T-cell (primary cell): ENCODE measurements at places on chromosomes 13 and 19.
A peak's percentile ranks its signal among the peaks of the same experiment; 100 is the strongest.

GRCh38 chr19:48975947-48976847 is 11.1 kb downstream of the FTL start:
- H3K36me3 ChIP-seq: peaks cover 4% of the 10 kb centered on the region
- H3K27ac ChIP-seq: no peak overlapping the region
- no peaks in the 10 kb centered on the region for H3K4me1 ChIP-seq
- peak; percentile 48 for DNase-seq
- H3K27me3 ChIP-seq: no peaks in the 10 kb centered on the region

- no peak for DNase-seq
- H3K4me3 ChIP-seq: no peak overlapping the region
- H3K27me3 ChIP-seq: no peaks in the 10 kb centered on the region
- peaks cover 29% of the 10 kb centered on the region for H3K4me1 ChIP-seq
- no peak overlapping the region for H3K27ac ChIP-seq
- no peaks in the 10 kb centered on the region for H3K36me3 ChIP-seq
These were observed 2.7 kb upstream of the PLIN3 start for GRCh38 chr19:4870025-4870700.

DNA sequence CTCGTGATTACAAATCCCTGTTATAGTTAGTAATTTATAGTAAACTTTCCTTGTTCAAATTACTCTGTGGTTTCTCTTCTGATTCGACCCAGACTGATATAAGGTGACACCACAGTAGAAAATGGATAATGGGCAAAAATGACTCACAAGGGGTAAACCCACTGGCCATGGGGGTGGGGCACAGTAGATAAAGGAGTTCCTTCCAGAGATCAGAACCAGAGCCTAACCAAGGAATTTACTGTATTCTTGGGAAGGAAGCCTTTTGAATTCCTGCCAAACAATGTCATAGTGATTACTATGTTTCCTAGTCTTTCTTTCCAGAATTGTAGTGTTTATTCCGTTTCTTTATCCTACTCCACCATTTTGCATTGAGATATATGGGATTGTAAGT is 21.9 kb downstream of the MIR17HG start:
- H3K4me3 ChIP-seq: no peak overlapping the region
- no peaks in the 10 kb centered on the region for H3K4me1 ChIP-seq
- no peaks in the 10 kb centered on the region for H3K36me3 ChIP-seq

GRCh38 chr13:79044415-79044814 is 361.6 kb downstream of the RBM26 start:
- no peaks in the 10 kb centered on the region for H3K4me1 ChIP-seq
- DNase-seq: no peak
- H3K36me3 ChIP-seq: no peaks in the 10 kb centered on the region
- no peaks in the 10 kb centered on the region for H3K27me3 ChIP-seq
- H3K4me3 ChIP-seq: no peak overlapping the region

GRCh38 chr19:7191946-7192691 is 102.1 kb downstream of the INSR start:
- DNase-seq: peak; percentile 20
- no peak overlapping the region for H3K4me3 ChIP-seq
- H3K4me1 ChIP-seq: peaks cover 5% of the 10 kb centered on the region
- H3K27me3 ChIP-seq: no peaks in the 10 kb centered on the region
- peak overlapping the region; percentile 44 for H3K27ac ChIP-seq

- no peak overlapping the region for H3K27ac ChIP-seq
- H3K27me3 ChIP-seq: peaks cover 9% of the 10 kb centered on the region
- DNase-seq: no peak
- H3K4me3 ChIP-seq: no peak overlapping the region
- H3K4me1 ChIP-seq: peaks cover 10% of the 10 kb centered on the region
- no peaks in the 10 kb centered on the region for H3K36me3 ChIP-seq
These were observed 2.7 kb downstream of the AMER2 start for GRCh38 chr13:25169356-25169755.

DNA sequence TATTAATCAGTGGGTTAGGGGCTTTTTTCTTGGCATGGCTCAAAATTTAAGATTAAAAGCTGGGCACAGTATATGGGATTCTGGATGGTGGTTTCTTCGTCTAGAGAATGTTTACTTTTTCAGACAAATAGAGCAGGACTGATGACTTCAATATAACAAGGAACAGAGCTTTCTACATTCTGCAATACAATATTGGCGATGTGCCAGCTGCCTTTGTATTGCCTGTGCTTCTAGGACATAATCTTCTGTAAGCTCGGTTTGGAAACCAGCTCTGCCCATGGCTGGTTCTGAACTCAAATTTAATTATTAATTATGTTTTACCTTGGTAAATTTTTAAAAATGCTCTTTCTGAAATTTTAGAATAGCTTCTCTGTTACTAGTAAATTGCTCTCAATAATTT is 139.1 kb upstream of the TRPC4 start:
- no peak for DNase-seq
- H3K27me3 ChIP-seq: no peaks in the 10 kb centered on the region
- no peak overlapping the region for H3K4me3 ChIP-seq

- H3K27me3 ChIP-seq: no peaks in the 10 kb centered on the region
- no peak overlapping the region for H3K27ac ChIP-seq
- no peaks in the 10 kb centered on the region for H3K4me1 ChIP-seq
- no peaks in the 10 kb centered on the region for H3K36me3 ChIP-seq
- DNase-seq: no peak
These were observed 656.6 kb downstream of the TBC1D4 start for GRCh38 chr13:74825152-74825937.

DNA sequence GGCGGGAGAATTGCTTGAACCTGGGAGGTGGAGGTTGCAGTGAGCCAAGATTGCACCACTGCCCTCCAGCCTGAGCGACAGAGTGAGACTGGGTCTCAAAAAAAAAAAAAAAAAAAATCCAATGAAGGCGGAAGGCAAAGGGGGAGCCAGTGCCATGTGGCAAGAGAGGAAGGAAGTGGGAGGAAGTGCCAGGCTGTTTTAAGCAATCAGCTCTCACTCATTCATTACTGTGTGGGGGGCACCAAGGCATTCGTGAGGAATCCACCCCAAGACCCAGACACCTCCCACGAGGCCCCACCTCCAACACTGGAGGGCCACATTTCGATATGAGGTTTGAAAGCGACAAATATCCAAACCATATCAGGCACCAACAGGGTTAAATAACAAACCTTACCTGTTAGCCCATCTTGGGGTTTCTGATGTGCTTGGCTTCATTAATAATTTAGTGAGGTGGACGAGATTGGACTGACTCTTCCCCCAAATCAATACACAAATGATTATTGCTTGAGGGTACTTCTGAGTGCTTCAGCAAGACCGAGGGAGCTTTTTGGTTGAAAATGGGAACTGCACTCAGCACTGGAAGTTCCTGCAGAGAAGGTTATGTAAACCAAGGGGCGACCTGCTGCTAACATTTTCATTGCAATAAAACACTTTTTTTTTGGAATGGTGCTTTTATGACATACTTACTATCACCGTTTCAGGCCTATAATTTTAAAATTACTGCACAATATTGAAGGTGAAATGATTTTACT is 7.5 kb upstream of the LRP3 start:
- no peak for DNase-seq
- peaks cover 12% of the 10 kb centered on the region for H3K27me3 ChIP-seq
- no peak overlapping the region for H3K4me3 ChIP-seq
- no peaks in the 10 kb centered on the region for H3K36me3 ChIP-seq
- H3K27ac ChIP-seq: no peak overlapping the region

GRCh38 chr13:67238277-67238859 is 8.2 kb upstream of the PCDH9 start:
- no peaks in the 10 kb centered on the region for H3K36me3 ChIP-seq
- DNase-seq: no peak
- H3K4me1 ChIP-seq: no peaks in the 10 kb centered on the region
- no peak overlapping the region for H3K27ac ChIP-seq

- no peaks in the 10 kb centered on the region for H3K36me3 ChIP-seq
- H3K27me3 ChIP-seq: no peaks in the 10 kb centered on the region
- H3K4me1 ChIP-seq: peaks cover 3% of the 10 kb centered on the region
- H3K27ac ChIP-seq: no peak overlapping the region
- no peak for DNase-seq
These were observed 30.7 kb upstream of the NFIC start for GRCh38 chr19:3335431-3336350.

- no peaks in the 10 kb centered on the region for H3K36me3 ChIP-seq
- H3K4me1 ChIP-seq: peaks cover 46% of the 10 kb centered on the region
- H3K27me3 ChIP-seq: no peaks in the 10 kb centered on the region
- no peak overlapping the region for H3K4me3 ChIP-seq
These were observed 459 bp downstream of the PRAM1 start for GRCh38 chr19:8501981-8502380.

DNA sequence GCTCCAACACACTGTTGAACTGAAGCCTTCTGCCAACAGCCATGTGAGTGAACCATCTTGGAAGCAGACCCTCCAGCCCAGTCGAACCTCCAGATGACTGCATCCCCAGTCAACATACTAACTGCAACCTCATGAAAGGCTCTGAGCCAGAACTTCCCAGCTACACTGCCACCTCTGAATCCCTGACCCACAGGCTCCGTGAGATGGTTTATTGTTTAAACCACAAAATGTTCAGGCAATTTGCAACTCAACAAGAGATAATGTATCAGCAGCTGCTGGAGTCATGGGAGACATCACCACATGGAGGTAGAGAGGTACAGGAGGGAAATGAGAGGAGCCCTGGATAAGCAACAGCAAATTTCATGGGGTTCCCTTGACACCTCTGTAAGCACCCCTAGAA is 266.4 kb upstream of the NBEA start:
- DNase-seq: no peak
- H3K27me3 ChIP-seq: no peaks in the 10 kb centered on the region
- H3K27ac ChIP-seq: no peak overlapping the region
- no peaks in the 10 kb centered on the region for H3K4me1 ChIP-seq

DNA sequence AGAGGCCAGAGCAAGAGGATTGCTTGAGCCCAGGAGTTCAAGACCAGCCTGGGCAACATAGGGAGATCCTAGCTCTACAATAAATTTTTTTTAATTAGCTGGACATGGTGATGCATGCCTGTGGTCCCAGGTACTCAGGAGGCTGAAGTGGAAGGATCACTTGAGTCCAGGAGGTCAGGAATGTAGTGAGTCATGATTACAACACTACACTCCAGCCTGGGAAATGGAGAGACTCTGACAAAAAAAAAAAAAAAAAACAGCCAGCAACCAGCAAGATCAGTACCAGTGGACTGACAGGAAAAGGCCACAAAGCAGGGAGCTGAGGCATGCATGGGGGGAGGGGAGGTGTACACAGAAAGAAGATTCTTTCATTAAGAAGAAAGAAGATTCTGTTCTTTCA is 52.7 kb upstream of the RFXAP start:
- DNase-seq: no peak
- H3K27me3 ChIP-seq: peaks cover 2% of the 10 kb centered on the region
- H3K36me3 ChIP-seq: no peaks in the 10 kb centered on the region
- no peak overlapping the region for H3K4me3 ChIP-seq
- no peaks in the 10 kb centered on the region for H3K4me1 ChIP-seq

- no peaks in the 10 kb centered on the region for H3K27me3 ChIP-seq
- H3K27ac ChIP-seq: no peak overlapping the region
- no peaks in the 10 kb centered on the region for H3K36me3 ChIP-seq
- no peak overlapping the region for H3K4me3 ChIP-seq
These were observed 875.0 kb downstream of the PCDH9 start for GRCh38 chr13:66354879-66355751.

DNA sequence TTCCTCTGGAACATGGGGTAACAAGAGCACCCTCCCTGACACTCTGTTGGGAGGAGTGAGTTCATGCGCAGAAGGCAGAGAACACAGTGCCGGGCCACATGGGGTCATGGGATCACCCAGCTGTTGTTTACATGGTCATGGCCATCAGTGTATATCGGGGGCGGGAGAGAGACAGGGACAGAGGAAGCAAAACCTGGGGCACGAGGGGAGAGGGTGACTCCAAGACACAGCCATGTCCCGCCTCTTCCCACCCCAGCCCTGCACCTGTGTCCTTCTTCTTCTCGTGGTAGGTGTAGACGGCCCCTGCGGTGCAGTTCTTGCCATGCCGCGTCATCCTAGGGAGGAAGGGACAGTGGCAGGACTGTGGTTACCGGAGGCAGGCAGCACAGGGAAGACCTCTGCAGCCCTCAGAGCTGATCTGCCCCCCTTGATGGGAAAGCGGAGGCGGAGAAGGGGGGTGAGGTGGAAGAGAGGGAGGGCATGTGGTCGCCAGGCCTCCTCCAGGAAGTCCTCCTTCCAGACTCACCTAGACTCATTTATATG is 19.9 kb downstream of the NOSIP start:
- peak overlapping the region; percentile 65 for H3K4me3 ChIP-seq
- peak overlapping the region; percentile 79 for H3K27ac ChIP-seq
- peak; percentile 53 for DNase-seq
- H3K36me3 ChIP-seq: peaks cover 42% of the 10 kb centered on the region
- peaks cover 97% of the 10 kb centered on the region for H3K4me1 ChIP-seq
- H3K27me3 ChIP-seq: no peaks in the 10 kb centered on the region

- H3K36me3 ChIP-seq: no peaks in the 10 kb centered on the region
- H3K27me3 ChIP-seq: no peaks in the 10 kb centered on the region
- no peaks in the 10 kb centered on the region for H3K4me1 ChIP-seq
- H3K27ac ChIP-seq: no peak overlapping the region
- no peak for DNase-seq
These were observed 136.8 kb downstream of the COL4A1 start for GRCh38 chr13:110170020-110170790.

GRCh38 chr13:31204592-31204991 is 4.8 kb downstream of the B3GLCT start:
- H3K27me3 ChIP-seq: no peaks in the 10 kb centered on the region
- no peak overlapping the region for H3K27ac ChIP-seq
- H3K4me3 ChIP-seq: no peak overlapping the region
- DNase-seq: no peak
- no peaks in the 10 kb centered on the region for H3K36me3 ChIP-seq

DNA sequence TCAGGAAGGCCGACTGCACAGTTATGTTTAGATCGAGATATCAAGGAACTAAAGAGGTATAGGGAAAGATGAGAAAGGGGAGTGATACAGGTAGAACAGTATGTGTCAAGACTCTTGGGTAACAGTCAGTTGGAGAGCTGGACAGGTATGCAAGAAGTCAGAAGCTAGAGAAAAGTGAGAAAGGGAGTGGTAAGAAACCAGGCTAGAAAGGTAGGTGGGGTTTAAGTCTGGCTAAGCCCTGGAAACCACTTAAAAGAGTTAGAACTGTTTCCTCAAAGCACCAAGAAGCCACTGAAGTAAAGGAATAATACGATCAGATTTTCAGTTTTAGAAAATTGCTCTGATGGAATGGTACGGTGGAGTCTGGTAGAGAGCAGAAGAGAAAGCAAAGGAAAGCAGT is 196.4 kb downstream of the VWA8 start:
- no peaks in the 10 kb centered on the region for H3K4me1 ChIP-seq
- H3K4me3 ChIP-seq: no peak overlapping the region
- DNase-seq: no peak

DNA sequence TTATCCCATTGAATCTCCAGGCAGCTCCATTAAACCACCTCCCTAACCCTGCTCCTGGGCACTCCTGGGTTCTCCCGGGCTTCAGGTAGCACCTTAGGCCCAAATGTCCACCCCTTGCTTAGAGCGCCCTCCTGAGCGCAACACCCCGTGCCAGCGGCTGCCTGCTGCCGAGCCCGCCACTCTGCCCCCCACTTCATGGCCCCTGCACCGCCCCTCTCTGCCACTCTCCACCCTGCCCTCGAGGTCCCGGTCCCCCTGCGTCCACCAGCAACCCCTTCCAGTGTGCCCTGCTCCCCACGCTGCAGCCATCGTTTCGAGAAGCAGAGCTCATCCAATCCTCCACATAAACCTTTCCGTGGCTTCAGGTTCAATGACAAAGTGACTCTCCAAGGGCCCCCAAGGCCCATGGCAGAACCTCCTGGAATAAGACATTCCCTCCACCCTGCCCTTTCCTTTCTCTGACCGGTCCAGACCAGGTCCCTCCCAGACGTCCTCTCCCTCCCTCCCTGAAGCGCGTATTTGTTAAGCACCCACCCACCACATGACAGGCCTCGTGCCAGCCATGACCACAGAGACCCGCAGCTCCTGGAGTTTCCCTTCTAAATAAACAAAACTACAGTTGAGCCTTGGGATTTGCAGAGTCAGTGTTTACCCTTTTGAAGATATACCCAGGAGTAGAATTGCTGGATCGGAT is 66.6 kb downstream of the ARHGEF18 start:
- peaks cover 22% of the 10 kb centered on the region for H3K36me3 ChIP-seq
- no peak overlapping the region for H3K4me3 ChIP-seq
- H3K27me3 ChIP-seq: no peaks in the 10 kb centered on the region
- no peak for DNase-seq
- H3K27ac ChIP-seq: no peak overlapping the region
